ENCODE measurements at places on chromosomes 16 and 17.

DNA sequence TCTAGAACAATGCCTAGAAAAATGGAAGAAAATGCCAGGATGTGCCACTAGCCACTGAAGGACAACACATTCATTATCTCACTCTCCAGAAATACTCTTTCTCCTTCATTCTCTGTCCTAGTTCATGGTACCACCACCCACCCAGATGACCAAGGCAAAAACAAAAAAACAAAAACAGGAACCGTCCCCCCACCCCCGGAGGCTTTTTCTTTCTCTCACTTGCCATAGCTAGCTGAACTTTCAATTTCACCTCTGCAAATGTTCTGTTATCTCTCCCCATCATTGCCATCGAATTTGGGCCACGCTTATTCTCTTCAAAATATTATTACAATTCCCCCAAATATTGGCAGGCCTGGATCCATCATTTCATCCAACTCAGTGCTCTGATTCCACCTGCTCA is 49.0 kb downstream of the SOX9 start:
- no peak for DNase-seq

DNA sequence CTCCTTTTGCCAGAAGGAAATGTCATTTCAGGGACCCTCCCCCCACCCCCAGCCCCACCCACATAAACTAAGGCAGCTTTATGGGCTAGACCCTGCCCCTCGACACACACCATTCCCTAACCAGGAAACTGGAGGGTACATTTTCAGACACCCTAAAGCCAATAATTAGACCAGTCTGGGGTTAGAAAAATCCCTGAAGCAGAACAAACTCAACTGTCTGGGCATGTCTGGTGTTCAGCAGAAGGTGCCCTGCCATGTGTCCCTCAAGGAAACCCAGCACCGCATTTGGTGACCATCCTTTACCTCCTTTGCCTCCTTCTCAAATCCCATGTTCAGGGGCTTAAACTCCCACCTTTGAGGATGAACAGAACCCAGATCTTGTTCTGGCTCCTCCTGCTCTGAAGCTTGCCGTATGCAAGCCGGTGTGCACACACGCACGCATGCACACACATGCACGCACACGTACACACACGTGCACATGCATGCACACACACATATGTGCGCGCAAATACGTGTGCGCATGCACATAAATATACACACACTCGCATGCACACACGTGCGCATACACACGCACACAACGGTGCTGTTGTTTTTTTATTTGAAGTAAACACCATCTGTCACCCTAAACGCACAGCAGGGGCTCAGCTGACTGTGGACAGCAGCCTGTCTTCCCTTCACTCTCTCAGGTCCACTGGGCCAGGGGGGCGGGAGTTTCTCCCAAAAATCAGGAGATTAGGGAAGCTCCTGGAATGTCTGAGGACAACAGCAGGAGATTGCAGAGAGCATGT is 156.8 kb upstream of the TNRC6C start:
- DNase-seq, result no peak

- no peak for DNase-seq
Observed at GRCh38 chr17:7326186-7326585, 2.9 kb downstream of the NEURL4 start.

DNA sequence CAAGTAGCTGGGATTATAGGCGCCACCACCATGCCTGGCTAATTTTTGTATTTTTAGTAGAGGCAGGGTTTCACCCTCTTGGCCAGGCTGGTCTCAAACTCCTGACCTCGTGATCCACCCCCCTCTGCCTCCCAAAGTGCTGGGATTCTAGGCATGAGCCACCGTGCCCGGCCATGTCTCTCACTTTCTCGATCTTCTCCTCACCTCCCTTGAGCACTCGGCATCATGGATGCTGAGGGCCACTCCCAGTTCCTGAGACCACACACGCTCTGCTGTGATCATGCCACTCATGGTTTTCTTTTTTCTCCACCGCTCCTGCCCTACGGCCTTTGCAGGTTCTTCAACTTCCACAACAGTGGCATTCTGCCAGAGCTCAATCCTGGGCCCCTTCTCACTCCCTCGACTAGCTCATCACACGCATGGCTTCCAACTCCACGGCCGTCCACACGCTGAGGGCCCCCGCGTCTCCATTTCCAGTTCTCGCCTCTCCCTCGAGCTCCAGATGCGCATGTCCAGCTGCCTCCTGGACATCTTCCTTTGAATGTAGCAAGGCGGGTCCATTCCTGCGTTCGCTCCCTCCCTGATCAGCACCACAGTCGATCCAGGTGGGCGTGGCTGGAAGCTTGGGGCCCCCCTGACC is 5.5 kb upstream of the NCBP3 start:
- no peak for DNase-seq

DNA sequence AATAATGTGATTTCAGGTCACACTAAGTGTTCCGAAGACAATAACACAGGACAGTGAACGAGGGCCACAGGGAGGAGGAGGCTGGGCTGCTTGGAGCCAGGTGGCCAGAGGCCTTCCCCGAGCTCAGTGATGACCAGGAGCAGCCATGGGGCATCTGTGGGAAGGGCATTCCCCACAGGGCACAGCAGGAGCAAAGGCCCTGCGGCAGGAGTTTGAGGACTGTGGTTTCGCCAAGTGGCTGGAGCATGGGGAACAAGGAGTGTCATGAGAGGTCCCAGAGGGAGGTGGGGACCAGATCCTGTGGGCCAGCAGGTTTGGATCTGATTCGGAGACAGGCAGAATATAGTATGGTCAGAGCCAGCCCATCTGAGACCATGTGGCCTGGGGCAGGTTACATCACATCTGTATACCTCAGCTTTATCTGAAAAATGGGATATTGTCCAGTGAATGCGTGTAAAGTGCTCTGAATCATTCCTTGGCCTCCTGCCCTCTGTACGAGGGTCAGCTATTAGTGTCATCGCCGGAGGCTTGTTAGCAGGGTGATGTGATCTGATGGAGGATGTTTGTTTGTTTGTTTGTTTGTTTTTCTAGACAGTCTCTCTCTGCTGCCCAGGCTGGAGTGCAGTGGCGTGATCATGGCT is 176.8 kb downstream of the KATNIP start:
- DNase-seq, result no peak

- no peak for DNase-seq
Observed at GRCh38 chr17:62702746-62703260, 75.3 kb downstream of the MRC2 start.

DNA sequence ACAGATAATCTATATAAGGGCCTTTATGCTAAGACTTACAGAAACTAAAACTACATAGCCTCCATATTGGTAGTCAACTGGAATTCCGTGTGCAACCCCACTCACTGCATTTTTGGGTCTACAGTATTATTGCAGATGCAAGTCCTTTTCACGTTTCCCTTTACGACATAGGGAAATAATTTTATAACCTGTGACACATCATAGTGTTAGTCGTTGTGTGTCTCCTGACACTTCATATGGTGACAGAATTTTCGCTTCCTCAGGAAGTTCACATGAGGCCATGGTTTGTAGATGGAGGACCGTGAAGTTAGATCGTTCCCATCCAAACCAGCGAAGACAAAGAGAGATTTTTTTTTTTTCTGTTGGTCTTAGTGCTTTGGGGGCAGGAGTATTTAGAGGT is 15.7 kb upstream of the MRC2 start:
- no peak for DNase-seq

- DNase-seq, result no peak
Observed at GRCh38 chr17:78176548-78177025, 8.2 kb downstream of the SYNGR2 start.

GRCh38 chr16:4306470-4307214 is 9.2 kb upstream of the GLIS2 start:
- DNase-seq, result no peak

DNA sequence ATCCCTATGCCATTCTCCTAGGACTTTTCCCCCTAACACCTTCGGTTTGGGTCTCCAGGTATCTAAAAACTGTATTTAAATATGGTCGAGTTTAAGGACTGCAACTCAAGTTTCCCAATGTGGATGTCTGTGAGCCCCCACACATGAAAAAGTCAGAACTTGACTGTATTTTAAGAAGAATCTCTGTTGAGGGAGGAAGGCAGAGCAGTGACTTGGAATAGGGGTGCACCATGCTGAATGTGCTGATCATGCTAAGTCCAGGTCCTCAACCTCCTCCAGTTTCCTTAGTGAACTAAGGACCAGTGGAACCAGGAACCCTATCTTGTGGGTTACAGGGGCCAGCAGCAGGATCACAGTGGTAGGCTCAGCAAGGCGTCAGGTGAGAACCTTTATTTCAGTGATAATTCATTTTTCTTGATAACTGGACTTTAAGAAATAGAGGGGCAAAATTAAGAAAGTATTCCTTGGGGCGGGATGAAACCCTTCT is 19.5 kb downstream of the GRB7 start:
- no peak for DNase-seq

DNA sequence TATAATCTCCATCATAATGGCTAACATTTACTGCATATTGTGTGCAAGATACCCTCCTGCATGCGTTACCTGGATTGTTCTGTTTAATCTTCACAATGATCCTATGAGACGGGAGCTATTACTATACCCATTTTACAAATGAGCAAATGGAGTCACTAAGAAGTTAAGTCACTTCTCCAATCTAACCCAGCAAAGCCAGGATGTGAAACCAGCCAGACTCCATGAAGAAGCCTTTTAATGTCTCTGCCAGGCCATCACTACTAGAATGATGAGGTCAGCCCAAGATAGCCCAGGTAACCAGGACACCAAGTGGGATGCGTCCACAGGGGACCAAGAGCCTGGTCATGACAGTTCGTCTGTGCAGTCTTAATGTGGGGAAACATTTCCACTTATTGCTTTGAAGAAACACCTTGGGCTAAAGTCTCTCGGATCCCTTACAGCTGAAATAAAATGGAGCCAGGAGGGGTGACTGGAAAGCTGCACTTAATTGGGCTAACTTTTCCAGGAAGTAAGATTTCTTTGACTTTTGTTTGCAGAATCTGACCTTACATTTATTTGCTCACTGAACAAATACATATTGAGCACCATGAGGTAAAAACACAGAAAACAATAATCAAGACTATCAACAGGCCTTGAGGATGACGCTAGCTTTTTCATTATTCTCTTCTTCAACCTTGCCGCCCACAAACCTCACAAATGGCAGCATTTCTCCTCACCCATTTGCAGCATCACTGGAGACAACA is 926 bp upstream of the SHCBP1 start:
- no peak for DNase-seq

GRCh38 chr17:41539979-41540701 is 12.0 kb upstream of the KRT19 start:
- no peak for DNase-seq

DNA sequence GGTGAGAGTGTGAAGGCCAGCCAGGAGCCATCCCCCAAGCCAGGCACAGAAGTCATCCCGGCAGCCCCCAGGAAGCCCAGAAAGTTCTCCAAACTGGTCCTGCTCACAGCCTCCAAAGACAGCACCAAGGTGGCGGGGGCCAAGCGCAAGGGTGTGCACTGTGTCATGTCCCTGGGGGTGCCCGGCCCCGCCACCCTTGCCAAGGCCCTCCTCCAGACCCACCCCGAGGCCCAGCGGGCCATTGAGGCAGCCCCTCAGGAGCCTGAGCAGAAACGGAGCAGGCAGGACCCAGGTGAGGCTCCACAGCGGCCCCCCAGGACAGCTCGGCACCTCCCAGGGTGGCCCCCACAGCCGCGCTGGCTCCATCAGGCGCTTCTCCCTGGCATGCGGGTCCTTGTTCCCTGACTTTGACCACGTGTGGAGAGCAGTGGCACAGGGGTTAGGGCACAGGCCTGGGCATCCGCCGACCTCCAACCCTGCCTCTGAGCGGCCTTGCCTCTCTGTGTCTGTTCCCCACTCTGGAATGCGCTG is 13.5 kb downstream of the FLYWCH2 start:
- no peak for DNase-seq

GRCh38 chr17:50649042-50649908 is 14.6 kb downstream of the ABCC3 start:
- DNase-seq, result no peak

GRCh38 chr16:84656649-84657048 is 8.3 kb downstream of the KLHL36 start:
- DNase-seq, result no peak

GRCh38 chr16:12753203-12754023 is 50.3 kb downstream of the CPPED1 start:
- no peak for DNase-seq

DNA sequence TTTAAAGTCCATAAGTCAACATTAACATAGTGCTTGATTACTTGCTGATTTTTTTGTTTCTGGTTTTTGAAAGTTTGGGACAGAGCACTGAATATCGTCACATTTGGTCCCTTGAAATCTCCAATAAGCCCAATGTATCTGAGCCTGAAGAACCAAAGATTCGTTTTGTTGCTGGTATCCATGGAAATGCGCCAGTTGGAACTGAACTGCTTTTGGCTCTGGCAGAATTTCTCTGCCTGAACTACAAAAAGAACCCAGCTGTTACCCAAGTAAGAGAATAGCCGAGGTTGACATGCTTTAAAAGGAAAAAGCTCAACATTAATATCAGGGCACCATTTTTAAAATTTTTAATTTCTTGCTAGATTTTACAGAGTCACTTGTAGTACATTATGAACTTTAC is 27.7 kb upstream of the GOSR1 start:
- peak; percentile 15 for DNase-seq

DNA sequence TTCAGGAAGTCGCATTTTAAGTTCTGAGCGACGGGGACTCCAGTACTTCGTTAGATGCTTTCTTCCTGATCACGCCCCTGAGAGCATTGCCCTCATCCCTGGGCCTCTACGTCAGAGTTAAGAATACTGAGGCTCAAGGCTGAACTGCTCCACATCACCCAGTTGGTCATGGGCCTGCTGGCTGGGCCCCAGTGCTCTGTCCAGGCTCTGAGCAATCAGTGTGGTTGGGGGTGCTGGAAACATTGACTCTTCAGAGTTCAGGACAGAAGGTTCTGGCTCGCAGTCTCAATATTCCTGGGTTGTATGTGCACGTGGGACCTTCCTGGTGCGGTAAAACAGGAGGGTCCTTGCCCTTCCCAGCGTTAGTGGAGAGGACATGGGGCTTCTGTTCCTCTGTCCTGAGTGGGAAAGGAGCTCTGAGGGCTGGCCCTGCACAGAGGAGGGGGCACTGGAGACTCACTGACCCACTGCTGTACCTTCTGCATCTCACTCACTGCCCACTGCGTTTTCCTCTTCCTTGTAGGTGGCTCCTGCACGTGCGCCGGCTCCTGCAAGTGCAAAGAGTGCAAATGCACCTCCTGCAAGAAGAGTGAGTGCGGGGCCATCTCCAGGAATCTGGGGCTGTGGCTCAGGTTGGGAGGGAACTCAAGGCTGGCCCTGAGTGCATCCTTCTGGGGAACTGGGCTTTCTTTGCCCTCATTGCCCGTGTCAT is 518 bp downstream of the MT1E start:
- no peak for DNase-seq

DNA sequence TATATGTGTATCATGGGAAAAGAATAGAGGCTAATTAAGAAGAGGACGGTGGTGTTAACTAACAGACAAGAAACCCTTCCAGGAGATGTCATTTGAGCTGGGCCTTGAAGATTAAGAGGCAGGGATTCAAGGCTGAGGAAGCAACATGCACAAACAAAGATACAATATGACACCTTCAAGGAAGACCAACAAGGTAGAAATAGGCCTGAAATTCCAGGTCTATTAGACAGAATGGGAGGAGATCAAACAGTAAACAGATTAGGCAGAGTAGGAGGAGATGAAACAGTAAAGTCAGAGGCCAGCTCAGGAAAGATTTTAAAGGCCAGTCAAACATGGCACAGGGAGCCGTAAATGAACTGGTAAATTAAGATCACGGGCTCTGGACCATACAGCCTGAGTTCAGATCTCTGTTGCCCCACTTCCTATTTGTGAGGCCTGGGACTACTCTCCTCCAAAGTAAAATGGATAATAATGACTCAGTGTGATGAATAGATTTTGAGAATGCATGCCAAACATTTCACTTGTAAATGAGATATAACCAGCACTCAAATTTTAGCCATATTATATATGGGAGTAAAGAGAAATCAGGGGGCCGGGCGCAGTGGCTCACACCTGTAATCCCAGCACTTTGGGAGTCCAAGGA is 38.9 kb downstream of the USP31 start:
- no peak for DNase-seq

Data from GM04503 (cell line).